ENCODE measurements at places on chromosomes 4 and X. TPM values are rescaled to one million over a fixed set of nuclear protein-coding genes. Genes with fewer than 3 reads are reported as not detected.

Gene IL2
- polyA plus RNA-seq, result not detected

DNA sequence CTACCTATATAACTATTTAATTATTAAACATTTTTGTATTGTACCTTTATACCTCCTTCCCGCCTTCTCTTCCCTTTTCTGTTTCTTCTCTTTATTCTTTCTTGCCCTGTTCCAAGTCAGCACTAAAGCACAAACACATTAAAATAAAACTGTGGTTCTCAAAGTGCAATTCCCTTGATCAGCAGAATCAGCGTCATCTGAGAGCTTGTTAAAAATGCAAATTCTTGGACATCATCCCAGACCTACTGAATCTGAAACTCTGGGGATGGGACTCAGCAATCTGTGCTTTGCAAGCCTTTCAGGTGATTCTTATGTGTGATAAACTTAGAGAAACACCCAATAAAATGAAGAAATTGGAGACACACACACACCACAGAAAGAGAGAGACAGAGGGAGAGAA, 178.4 kb upstream of the BMP3 start:
- no peak for DNase-seq

Gene UGT2A1
- polyA plus RNA-seq, result 0.13 TPM

- no peak for DNase-seq
Observed at GRCh38 chr4:39166177-39166576, 16.2 kb upstream of the WDR19 start.

- no peak for DNase-seq
Observed at GRCh38 chr4:141513866-141514265, 122.5 kb upstream of the IL15 start.

Measured in left lung (tissue), 14 donors.